Fibroblast of gingiva (primary cell): ENCODE measurements at places on chromosomes 1 and 21.

GRCh38 chr1:210372931-210373627, 44.4 kb downstream of the HHAT start:
- DNase-seq = no peak

GRCh38 chr1:151008244-151009205, at the start of gene PRUNE1:
Gene PRUNE1 (plus strand): TSS chr1:151008449. CDS start chr1:151008633, 184 bp downstream.
- peak; percentile 97 for DNase-seq

DNA sequence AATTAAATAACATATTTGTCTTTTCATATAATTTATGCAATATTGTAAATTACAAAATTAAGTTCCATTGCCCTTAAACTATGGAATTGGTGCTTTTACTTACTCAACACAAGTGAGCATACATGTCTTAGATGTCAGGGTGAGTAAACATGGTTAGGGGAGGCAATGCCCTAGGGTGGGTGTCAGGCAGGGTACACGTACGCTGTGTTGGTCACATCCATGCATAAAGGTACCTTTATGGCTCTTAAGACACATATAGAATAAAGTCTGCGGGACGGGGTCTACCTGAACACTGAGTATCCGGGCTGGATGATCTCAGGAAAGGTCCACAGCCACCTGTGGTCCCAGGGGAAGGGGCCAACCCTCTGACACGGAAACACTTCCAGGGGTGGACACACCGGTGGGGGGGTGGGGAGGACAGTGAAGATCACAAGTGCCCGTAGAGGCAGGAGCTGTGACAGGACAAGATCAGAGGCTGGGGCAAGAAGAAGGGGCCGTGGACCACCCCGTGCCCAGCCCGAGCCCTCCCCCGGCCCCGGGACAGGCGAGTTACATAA, 720 bp downstream of the LIN9 start:
- no peak for DNase-seq

- DNase-seq = no peak
Observed at GRCh38 chr1:54640863-54641836, at the start of gene MROH7. Gene MROH7 (plus strand): TSS chr1:54641786. CDS start chr1:54652927, 11,141 bp downstream.

DNA sequence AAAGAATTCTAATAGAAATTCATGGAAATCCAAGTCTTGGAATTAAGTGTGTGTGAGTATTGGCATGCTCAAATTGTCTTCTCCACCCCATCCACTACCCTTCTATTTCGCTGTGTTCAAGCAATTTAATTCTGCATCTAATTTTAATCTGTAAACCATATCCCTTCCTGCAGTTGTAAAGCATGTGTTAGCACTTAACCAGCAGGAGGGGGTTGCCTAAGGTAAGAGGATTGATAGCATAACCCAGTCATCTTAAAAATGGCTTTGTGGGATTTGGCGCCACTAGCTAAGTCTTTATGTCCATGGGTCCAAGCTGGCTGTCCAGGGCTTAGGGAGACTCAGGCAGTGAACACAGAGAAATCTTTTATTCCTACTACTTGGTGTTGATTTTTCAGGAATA, 210.3 kb downstream of the PTPRC start:
- no peak for DNase-seq

GRCh38 chr1:166377896-166378295, 211.1 kb upstream of the FAM78B start:
- DNase-seq = no peak

DNA sequence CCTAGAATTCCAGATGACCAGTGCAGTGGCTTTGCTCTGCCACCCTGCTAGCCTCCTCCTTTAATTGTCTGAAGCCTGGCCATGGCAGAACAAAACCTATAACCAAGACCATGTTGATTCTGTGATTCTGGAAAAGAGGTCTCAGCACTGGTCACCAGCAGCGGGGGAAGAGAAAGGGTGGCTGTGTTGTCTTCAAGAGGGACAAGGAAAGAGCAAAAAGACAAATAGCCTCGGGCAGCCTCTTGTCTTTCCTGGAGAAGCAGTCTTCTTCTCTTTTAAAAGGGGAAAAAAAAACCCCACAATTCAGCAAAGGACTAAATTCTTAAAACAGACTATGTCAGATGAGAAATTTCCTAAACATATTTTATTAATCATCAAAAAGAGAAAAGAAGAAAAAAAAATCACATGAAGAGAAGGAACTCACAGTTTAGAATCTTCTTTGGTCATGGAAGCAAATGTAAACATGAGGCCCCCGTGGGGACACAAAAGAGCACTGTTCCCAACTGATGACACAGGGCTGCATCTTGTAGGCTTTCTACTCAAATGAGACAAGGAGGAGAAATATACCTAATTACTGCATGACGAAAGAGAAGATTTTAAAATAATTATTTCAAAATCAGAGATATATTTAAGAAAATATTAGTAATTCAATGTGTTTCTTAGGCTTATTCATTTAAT, 36.3 kb upstream of the RAP1GAP start:
- no peak for DNase-seq

GRCh38 chr1:59699227-59699847, 115.4 kb upstream of the HOOK1 start:
- peak; percentile 31 for DNase-seq

GRCh38 chr1:179872558-179872957, 5.0 kb downstream of the TOR1AIP2 start:
- DNase-seq = no peak

DNA sequence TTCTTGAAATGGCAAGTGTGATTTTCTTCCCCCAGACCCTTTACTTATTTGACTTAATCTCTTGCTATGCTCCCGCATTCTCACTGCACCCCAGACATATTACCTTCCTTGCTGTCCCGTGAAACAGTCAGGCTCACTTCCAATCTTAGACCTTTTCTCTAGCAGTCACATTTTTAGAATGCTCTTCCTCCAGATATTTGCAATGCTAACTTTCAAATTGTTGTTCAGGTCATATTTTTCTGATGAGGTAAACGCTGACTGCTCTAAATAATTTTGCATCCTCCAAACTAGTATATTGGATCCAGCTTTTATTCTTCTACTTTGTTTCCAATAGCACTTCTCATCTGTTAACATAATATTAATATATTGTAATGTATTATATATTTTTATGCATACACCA, 648.2 kb upstream of the NEGR1 start:
- no peak for DNase-seq

DNA sequence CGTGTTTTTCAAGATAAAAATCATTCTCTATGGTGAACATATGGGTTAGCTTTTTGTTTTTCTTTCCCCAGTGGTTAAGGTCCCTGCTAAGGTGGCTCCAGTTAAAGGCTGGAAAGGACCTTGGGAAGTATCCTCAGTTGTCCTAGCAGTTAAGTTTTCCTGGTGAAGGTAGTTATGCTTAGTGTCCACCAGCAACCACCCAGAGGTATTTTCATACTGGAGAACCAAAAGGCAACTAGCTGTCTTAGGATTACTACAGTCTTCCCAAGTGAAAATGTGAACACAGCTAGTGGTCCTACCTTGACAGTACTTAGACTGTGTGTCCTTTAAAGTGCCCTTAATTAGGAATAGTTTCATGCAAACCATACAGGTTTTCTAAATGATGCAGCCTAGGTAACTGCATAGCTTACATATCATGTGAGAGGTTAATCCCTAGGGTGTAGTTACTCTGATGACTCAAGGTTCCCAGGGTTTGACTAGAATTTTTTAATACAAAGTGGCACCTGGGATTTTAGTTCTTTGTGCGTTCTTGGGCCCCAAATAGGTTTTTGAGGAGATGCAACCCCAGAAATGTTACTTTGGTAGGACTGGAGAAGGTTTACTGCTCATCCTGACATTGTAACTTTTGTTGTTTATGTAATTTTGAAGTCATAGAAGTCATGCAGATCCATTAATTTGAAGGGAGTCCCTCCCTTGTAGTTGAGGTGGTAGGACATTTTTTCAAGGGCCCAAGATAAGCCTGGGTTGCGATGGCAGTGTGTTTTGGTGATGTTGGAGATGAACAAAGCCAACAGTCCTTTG, 36.5 kb downstream of the YY1AP1 start:
- DNase-seq = no peak

DNA sequence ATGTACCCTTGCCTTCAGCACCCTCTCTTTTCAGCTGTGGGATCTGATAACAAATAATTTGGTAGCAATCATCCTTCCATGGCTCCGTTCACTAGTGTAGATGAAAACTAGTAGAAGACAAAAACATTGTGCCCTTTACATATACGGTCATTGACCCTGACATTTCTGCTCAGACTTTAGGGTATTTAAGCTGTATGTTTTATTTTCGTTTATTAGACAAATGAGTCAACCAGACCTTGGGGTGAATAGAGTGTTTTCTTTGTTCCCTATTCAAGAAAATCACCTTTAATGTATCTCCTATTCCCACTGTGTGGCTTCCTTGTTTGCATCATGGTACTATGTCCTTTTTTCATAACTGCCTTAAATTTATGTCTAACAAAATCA, 187.3 kb downstream of the VAV3 start:
- DNase-seq = no peak

DNA sequence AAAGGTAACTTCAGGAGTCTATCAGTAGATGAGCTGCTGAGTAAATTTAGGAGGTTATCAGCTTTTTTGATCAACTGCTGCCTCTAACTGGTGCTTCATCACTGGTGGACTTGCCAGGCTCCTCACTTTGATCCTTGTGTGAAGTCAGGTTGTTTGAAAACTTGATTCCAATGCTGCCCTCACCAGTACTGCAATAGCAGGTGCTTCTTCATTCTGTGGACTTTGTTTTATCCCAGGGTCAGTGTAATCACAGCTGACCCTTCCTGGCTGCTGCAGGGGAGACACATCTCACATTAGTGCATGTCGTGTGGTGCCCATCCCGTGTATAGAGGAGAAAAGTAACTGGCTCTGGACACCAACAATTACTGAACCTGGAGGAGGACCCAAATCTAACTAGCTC, 20.0 kb upstream of the KIAA1614 start:
- DNase-seq = no peak

- no peak for DNase-seq
Observed at GRCh38 chr1:228429698-228430097, 13.0 kb upstream of the TRIM17 start.

DNA sequence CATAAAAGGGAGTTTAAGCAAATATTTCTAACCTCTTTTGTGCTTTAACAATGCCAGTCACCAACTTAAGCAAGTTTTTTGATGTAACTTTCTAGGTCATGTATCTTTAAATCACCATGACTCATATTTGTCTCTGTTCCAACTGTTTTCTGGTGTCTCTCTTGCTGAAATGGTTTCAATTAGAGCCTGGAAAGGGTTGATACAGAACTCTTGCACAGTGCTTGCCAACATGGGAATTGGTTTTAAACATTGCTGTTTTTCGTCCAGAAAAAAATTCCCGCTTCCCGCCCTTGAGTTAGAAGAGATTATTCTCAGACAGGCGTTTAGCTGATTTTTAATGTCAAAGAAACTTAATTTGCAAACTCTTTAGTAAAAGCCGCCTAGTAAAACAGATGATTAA, 46.4 kb upstream of the SLC22A15 start:
- peak; percentile 92 for DNase-seq

- no peak for DNase-seq
Observed at GRCh38 chr1:54798769-54799641, 2.1 kb downstream of the TTC22 start.

- DNase-seq = peak; percentile 22
Observed at GRCh38 chr1:101520302-101520701, 283.5 kb downstream of the S1PR1 start.

- DNase-seq = peak; percentile 20
Observed at GRCh38 chr1:185595835-185596667, 138.1 kb upstream of the HMCN1 start.

DNA sequence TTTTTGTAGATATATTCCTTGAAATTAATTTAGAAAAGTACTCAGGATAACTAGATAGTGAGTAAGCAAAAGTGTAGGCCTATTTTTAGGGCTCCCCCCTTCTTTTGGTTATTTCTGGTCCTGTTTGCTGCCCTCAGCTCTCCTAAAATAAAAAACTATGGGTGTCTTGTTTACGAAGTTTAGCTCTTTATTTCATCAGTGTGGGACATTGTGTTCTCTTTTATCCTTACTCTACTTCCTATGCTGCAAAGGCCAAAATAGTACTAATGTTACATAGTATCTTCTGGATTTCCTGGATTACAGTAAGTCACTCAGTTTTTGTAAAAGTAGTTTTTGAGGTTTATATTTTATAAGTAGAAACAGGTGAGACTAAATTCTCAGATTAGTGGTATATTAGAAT, 15.4 kb downstream of the CEP350 start:
- peak; percentile 83 for DNase-seq

- DNase-seq = no peak
Observed at GRCh38 chr1:88472714-88473113, 211.4 kb upstream of the PKN2 start.

DNA sequence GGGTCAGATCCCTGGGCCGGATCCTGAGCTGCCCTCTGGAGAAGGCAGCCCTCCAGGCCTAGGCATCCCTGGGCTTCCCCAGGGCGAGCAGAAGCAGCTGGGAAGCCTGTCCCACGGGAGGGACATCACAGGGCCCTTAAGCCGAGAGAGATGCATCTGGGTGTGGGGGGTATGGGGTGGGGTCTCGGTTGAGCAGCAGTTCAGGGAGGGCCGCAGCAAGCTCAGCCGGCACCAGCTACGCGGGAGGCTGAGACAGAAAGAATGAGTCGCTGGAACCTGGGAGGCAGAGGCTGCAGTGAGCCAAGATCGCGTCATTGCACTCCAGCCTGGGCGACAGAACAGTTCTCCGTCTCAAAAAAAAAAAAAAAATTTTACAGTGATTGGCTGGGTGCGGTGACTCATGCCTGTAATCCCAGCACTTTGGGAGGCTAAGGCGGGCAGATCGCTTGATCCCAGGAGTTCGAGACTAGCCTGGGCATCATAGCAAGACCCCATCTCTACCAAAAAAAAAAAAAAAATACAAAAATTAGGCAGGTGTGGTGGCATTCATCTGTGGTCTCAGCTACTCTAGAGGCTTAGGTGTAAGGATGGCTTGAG, 37.7 kb downstream of the RRP1 start:
- DNase-seq = peak; percentile 53

- no peak for DNase-seq
Observed at GRCh38 chr1:169295425-169295824, 72.2 kb downstream of the NME7 start.

GRCh38 chr1:227490478-227490877, 72.9 kb upstream of the ZNF678 start:
- no peak for DNase-seq

GRCh38 chr1:223628233-223629125, 37.0 kb downstream of the CAPN8 start:
- DNase-seq = no peak
